ENCODE measurements at places on chromosomes 2 and 18.

DNA sequence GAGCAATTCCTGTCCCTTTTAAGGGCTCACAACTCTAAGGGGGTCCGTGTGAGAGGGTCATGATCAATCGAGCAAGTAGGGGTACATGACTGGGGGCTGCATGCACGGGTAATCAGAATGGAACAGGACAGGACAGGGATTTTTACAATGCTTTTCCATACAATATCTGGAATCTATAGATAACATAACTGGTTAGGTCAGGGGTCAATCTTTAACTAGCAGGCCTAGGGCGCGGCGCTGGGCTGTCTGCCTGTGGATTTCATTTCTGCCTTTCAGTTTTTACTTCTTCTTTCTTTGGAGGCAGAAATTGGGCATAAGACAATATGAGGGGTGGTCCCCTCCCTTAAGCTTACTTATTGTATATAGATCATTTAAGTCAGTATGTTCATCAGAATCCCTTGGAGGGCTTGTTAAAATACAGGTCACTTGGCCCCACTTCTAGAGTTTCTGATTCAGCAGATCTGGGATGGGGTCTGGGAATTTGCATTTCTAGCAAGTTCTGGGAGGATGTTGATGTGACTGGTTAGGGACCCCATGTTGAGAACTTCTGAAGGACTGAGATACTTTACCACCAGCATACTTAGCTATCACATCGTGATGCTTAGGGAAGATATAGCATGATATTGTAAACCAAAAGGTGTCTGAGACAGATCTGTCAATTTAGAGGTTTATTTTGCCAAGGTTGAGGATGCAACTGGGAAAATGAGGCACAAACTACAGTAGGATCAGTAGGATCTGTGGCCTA lies 2.8 kb upstream of the INPP4A start:
- DNase-seq: no peak

DNA sequence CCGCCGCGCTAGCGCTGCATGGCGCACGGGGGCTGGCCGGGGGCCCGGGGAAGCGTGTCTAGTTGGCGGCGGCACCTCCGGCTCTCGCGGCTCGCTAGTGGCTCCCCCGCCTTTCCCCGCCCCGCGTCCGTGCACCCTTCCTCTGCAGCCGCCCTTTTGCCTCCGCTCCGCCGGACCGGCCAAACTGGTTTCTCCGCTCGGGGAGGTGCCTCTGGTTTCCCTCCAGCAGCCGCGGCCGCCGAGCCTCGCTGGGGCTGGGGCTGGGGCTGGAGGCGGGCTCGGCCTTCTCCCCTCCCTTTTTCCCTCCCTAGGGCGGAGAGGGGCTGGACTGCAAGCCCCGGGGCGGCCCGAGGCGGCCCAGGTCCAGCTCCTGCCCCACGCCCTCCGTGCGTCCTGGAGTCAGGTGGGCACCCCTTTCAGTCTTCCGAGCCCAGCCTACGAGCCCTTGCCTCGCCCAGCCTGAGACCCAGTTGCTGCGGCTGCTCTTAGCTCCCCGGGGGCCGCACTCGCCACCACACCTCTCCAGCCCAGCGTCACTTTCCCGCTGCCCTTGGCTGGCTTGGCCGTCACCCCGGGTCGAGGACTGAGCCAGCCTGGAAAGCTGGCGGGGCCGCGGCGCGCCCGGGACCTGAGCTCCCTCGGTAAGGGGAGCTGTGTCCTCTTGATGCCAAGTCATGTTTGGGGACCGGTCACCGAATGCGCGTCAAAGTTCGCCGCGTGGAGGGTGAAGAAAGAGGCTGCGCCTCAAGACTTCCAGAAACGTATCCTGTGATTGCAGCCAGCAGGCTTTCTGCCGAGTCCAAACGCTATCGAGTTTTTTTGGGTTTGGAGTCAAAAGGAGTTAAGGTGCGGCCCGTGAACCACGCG lies at the start of gene ATP8B1:
Gene ATP8B1, minus strand, starts transcription at position 213 of the 867 bp plus-strand sequence. CDS start 71,508 bp downstream, outside the sequence.
- DNase-seq: no peak

GRCh38 chr18:68494802-68495581 lies 219.9 kb downstream of the TMX3 start:
- DNase-seq: no peak

- no peak for DNase-seq
Observed at GRCh38 chr2:241813644-241814392, 4.8 kb downstream of the NEU4 start.

- DNase-seq: no peak
Observed at GRCh38 chr18:12839057-12839525, 44.9 kb downstream of the PTPN2 start.

GRCh38 chr2:177275040-177275742 lies 10.7 kb upstream of the NFE2L2 start:
- DNase-seq: no peak

GRCh38 chr2:152718909-152719645 lies 657 bp downstream of the ARL6IP6 start:
- DNase-seq: no peak

DNA sequence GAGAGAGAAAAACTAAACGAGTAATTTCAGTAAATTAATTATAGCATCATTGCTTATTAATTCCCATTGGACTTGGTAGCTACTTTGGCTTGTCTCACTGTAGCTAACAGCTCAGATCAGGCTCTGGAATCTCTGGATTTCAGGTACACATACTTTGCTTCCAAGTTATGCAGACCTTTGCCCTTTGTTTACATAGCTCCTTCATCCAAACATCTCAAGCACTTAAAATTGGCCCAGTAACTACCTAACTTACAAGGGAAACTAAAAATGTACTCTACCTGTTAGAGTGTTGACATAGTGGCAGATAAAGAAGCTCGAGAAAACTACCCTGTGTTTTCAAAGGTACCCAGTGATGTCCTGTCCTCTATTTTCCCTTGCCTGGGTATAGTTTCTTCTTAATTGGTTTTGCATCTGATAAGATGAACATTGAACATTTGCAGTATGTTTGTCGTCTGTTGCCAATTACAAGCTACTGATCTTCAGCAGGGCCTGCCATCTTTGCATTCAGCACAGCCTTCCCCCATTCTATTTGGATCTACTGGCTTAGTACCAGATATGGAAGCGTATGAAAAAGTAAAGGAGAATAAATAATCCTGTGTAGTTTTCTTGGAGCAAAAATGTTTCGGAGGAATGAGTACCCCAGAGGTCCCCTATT lies 601.5 kb upstream of the FANCL start:
- no peak for DNase-seq

GRCh38 chr2:107634172-107634571 lies 192.5 kb upstream of the RGPD4 start:
- no peak for DNase-seq

DNA sequence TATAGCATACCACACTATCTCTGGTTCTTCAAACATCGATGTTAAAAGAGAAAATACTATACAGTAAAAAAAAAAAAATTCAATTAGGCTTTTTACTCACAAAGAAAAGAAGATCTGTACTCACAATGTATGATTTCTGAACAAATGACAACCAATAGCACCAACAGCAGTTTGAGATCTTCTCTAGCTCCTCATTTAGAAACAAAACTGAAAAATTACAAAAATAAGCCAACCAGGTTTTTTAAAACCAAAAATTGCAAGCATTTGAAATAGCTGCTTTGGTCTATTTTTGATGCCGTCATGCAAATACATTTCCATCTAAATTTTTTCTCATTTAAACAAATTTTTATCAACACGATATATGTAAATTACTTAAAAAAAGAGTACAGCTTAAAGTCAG lies 34.3 kb upstream of the RALBP1 start:
- DNase-seq: no peak

GRCh38 chr2:111219285-111219684 lies 98.6 kb downstream of the BCL2L11 start:
- DNase-seq: no peak

DNA sequence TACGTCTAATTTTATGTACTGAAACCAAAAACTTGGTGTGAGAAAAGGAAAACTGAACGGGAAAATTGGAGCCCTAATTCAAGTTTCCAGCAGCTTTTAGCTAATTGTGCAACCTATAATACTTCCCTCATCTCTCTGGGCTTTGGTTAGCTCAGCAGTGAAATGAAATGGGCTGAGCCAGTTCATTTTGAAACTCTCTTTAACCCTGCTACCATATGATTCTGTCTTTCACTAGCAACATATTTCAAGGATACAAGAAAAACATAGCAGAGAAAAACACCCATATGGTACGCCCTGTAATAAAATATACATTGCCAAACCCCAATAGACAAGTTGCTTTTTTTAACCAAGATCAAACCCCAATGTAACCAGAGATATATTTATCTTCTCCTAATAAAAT lies 799 bp downstream of the SYT4 start:
- DNase-seq: no peak

DNA sequence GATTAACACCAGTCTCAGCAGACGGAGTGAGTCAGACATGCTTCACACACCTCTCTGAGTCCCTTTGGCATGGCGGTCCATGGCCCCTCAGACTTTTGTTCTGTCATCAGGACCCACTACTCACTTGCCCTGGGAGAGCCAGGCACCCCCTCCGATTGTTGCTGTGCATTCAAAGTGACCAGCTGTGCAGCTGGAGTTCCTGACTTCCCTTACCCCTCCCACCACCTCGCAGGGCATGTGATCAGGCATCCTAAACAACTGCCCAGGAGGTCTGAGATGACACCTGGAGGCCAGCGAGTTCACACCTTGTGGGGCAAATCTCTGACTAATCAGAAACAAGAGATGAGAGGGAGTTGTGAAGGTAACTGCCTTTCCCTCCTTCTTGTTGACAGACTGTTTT lies 35.3 kb upstream of the HDAC4 start:
- DNase-seq: no peak

- peak; percentile 31 for DNase-seq
Observed at GRCh38 chr2:172931918-172932520, 143.6 kb upstream of the MAP3K20 start.

- DNase-seq: no peak
Observed at GRCh38 chr18:49249521-49249920, 210.9 kb downstream of the DYM start.

DNA sequence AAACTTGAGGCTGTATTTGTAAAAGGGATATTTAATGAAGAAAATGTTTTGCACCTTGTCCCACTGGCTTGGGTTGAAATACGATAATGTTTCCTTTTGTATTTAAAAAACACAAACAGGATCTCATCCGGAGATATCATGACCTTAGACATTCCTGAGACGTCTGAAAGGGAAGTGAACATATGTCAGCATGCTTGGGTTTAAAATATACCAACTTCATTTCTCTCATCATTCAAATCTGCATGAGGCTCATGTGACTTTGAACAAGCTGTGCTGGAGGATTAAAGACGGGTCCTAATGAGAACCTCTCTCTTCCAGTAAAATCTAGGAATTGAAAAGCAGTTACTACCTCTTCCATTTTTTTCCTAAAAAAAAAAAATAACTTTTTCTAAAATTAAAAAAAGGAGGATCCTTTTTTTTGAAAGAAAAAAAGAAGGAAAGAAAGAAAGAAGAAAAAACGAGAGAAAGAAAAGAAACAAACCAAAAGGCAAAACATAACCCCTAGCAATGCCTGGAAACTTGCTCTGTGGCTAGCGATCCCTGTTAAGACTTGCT lies 106.8 kb upstream of the ZFP36L2 start:
- DNase-seq: no peak

DNA sequence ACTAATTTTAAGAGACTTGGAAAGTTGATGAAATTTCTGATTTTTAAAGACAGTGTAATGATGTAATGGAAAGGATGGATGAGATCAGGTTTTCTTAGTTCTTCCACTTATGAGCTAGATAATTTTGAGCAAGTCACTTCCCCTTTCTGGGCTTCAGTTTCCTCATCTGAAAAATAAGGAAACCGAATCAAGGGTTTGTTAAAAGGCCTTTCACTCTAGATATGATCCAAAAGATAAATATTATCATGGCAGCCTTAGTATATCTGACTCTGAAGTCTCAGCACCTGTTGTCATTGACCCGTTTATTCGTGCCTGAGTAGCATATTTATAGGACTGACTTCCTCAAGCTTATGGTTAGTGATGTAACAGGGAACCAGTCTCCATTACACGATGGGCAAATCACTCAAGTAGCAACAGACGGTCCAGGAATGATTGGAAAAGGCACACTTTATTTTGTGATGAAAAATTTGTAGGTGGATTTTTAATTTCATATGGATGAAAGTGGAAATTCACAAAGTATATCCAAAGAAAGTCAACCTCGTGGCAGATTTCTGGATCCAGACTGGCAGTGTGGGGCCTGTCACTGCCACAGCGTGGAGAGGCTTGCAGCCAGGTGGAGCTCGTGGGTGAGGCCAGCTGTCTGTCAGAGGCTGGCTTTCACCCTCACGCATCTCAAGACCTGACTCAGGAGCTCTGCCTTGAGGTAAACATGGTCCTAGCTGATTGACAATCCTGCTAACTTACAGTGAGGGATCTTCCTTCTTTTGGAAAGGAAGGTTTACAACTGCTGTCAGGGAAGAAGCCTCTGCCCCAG lies 137.9 kb upstream of the CXCR4 start:
- no peak for DNase-seq

Measured in activated CD8-positive, alpha-beta memory T cell treated with anti-CD3 and anti-CD28 coated beads for 48 hours (primary cell).